Stomach (tissue), 19 donors: ENCODE measurements at places on chromosomes 1 and 21. TPM values are rescaled to one million over a fixed set of nuclear protein-coding genes. Genes with fewer than 3 reads are reported as not detected.

- no peak for DNase-seq
- H3K27ac ChIP-seq, result no peak overlapping the region
- no peaks in the 10 kb centered on the region for H3K4me1 ChIP-seq
- H3K36me3 ChIP-seq, result peaks cover 45% of the 10 kb centered on the region
- H3K4me3 ChIP-seq, result no peak overlapping the region
Measured at GRCh38 chr1:77926561-77927357, 38.3 kb downstream of the NEXN start.

DNA sequence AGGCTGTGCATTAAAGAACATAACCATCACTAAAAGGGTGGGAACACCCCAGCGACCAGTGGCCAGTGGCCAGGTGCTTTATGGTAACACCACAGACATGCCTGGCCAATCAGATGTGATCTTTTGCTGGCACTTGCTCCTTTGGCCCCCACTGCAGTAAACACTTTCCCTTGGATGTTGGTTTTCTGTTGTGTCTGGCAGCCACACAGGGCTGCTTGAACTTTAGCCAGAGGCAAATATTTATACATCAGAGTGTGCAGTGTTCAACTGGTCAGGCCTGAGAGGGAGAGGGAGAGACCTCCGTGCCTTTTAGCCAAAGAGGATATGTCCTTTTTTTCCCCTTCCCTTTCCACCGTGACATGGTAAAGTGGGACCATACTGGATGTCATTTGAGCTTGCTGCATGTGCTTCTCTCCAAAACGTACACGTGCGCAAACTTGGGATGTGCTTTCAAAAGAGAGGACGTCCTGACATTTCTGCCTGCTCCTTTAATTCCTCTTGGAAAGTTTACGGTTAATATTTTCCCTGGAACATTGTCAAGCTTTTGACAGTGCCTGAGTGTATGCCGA, 101.2 kb downstream of the NFIA start:
- H3K4me1 ChIP-seq, result peaks cover 83% of the 10 kb centered on the region
- DNase-seq, result peak; percentile 81
- peak overlapping the region; percentile 86 for H3K27ac ChIP-seq

DNA sequence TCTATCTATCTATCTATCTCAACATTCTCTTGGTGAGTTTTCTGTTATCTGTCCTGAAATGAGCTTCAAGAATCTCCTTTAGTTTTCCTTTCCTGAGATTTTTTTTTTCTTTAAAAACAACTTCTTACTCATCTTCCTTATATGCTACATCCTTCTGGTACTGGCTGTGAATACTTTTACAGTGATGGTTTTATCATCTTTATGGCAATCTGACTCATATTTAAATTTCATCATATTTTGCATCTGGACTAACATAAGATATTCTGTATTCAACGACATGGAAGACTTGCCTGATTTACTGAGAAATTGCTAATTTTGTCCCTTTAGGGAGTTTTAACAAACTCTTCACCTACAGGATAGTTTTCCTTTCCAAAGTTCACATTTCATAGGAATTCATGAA, 33.0 kb downstream of the PDE4B start:
- H3K4me1 ChIP-seq, result no peaks in the 10 kb centered on the region
- H3K4me3 ChIP-seq, result no peak overlapping the region
- H3K27ac ChIP-seq, result no peak overlapping the region
- H3K36me3 ChIP-seq, result no peaks in the 10 kb centered on the region
- DNase-seq, result no peak

GRCh38 chr1:96306809-96307560, 414.6 kb upstream of the PTBP2 start:
- no peak overlapping the region for H3K27ac ChIP-seq
- no peak for DNase-seq
- no peaks in the 10 kb centered on the region for H3K36me3 ChIP-seq
- no peaks in the 10 kb centered on the region for H3K27me3 ChIP-seq
- H3K4me3 ChIP-seq, result no peak overlapping the region

- DNase-seq, result no peak
- no peak overlapping the region for H3K27ac ChIP-seq
- H3K27me3 ChIP-seq, result no peaks in the 10 kb centered on the region
- H3K36me3 ChIP-seq, result no peaks in the 10 kb centered on the region
Measured at GRCh38 chr1:145778146-145778540, 45.8 kb downstream of the RNF115 start.

DNA sequence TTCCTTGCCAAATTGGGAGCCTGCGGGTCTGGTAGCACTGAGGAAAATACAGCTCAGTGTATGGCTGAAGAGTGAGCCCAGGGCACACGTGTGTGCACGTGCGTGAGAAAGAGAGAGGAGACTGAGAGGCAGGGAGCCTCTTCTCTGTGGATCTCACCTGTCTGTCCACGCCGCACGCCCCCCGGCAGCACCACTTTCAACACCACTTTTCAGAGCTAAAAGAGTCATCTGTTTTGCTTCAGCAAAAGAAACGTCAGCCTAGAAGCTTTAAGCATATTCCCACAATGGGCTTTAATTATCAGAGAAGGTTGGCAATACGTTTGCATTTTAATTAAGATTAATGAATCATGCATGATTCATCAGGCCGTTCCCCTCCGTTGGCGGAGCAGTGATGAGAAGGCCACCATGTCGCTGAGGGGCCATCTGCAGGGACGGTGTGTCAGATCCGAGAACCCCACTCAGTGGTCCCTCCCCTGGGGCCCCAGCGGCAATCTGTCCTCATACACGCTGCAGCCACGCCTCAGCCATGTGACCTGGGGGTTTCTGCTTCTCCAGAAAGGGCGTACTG, 56.8 kb downstream of the SIK1 start:
- H3K27ac ChIP-seq, result no peak overlapping the region
- no peaks in the 10 kb centered on the region for H3K27me3 ChIP-seq
- no peaks in the 10 kb centered on the region for H3K4me1 ChIP-seq
- no peak for DNase-seq
- H3K4me3 ChIP-seq, result no peak overlapping the region

GRCh38 chr1:4851385-4852065, 197.1 kb downstream of the AJAP1 start:
- no peaks in the 10 kb centered on the region for H3K36me3 ChIP-seq
- DNase-seq, result no peak
- H3K4me3 ChIP-seq, result no peak overlapping the region
- H3K4me1 ChIP-seq, result no peaks in the 10 kb centered on the region
- no peak overlapping the region for H3K27ac ChIP-seq

DNA sequence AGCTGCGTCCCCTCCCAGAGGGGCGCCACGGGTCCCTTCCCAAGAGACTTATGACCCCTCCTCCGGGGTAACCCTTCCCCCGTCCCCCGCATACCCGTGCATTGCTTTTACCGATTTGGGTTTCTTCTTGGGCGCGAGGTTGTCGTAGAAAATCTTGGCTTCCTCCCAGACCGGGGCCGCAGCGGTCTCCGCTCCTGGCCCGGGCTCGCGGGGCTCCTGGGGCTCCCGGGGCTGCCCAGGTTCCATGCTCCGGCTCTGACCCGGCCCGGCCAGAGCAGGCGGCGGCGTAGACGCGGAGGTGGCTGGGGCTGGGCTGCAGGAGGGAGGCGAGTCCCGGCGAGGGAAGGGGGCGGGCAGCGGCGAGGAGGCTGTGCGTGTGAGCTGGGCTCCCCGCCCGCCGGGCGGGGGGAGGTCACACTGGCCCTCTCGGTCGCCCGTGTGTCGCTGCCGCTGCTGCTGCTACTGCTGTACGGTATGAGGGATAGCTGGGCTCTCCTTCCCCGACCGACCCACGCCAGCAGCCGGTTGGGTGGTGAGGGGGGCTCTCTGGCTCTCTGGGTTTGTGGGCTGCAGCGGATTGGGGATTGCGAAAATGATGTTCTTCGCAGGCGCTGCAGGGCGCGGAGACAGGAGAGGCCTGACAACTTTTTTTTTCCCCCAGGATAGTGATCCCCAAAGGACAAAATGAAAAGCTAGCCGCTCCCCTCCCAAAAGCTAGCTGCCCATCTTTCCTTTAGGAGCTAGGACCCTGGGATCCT, at the start of gene NT5C1A:
Gene NT5C1A (minus strand): TSS at position 315 of the 758 bp plus-strand sequence. CDS start 69 bp downstream, at position 246.
- H3K36me3 ChIP-seq, result no peaks in the 10 kb centered on the region
- peak within 1 kb of the TSS; percentile 45 for H3K4me3 ChIP-seq
- H3K27ac ChIP-seq, result no peak within 1 kb of the TSS
- H3K27me3 ChIP-seq, result peaks cover 20% of the 10 kb centered on the region
- peaks cover 20% of the 10 kb centered on the region for H3K4me1 ChIP-seq

GRCh38 chr21:38813547-38813946, 7.8 kb downstream of the ETS2 start:
- no peaks in the 10 kb centered on the region for H3K27me3 ChIP-seq
- peaks cover 54% of the 10 kb centered on the region for H3K4me1 ChIP-seq
- peaks cover 93% of the 10 kb centered on the region for H3K36me3 ChIP-seq
- H3K27ac ChIP-seq, result no peak overlapping the region
- DNase-seq, result no peak

DNA sequence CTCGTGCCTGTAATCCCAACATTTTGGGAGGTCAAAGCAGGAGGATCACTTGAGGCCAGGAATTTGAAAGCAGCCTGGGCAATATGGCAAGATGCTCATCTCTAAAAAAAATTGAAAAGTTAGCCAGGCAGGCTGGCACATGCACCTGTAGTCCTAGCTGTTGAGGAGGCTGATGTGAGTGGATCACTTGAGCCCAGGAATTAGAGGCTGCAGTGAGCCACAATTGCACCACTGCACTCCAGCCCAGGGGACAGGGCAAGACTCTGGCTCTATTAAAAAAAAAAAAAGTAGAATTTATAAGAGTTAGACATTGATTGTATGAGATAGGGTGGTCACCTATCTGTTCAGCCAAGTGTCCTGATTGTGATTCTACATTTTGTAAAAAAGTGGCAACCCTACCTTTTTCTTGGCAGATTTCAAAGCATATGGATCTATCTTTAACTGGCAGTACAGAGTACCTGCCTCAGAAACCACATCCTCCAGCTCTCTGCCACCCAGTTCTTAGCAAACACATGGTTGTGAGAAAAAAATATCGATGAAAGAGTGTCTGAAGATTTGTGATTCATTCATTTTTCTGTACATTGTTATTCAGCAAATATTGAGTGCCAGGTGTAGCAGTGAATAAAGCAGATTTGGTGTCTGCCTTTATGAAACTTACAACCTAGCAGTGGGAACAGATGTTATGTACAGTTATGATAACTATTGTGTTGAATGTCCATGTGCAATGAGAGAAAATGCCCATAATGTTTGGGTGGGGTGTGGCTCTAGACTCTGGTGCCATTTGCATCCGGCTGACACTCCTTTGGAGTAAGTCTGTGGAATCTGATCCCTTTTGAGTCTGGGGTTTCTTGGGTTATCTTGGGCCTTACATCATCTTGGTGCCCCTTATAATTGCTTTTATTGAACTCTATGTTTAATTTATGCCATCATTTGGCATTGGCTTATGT, 82.5 kb downstream of the ST3GAL3 start:
- H3K27me3 ChIP-seq, result no peaks in the 10 kb centered on the region
- H3K27ac ChIP-seq, result no peak overlapping the region
- peaks cover 8% of the 10 kb centered on the region for H3K36me3 ChIP-seq
- peaks cover 15% of the 10 kb centered on the region for H3K4me1 ChIP-seq
- no peak overlapping the region for H3K4me3 ChIP-seq

- H3K4me3 ChIP-seq, result no peak overlapping the region
- no peak overlapping the region for H3K27ac ChIP-seq
- H3K27me3 ChIP-seq, result no peaks in the 10 kb centered on the region
- H3K36me3 ChIP-seq, result no peaks in the 10 kb centered on the region
Measured at GRCh38 chr1:112817555-112818373, 102.6 kb upstream of the PPM1J start.

GRCh38 chr21:32181457-32181856, 97.4 kb downstream of the MIS18A start:
- no peaks in the 10 kb centered on the region for H3K27me3 ChIP-seq
- no peaks in the 10 kb centered on the region for H3K4me1 ChIP-seq
- no peak overlapping the region for H3K4me3 ChIP-seq
- no peaks in the 10 kb centered on the region for H3K36me3 ChIP-seq
- peak; percentile 6 for DNase-seq

DNA sequence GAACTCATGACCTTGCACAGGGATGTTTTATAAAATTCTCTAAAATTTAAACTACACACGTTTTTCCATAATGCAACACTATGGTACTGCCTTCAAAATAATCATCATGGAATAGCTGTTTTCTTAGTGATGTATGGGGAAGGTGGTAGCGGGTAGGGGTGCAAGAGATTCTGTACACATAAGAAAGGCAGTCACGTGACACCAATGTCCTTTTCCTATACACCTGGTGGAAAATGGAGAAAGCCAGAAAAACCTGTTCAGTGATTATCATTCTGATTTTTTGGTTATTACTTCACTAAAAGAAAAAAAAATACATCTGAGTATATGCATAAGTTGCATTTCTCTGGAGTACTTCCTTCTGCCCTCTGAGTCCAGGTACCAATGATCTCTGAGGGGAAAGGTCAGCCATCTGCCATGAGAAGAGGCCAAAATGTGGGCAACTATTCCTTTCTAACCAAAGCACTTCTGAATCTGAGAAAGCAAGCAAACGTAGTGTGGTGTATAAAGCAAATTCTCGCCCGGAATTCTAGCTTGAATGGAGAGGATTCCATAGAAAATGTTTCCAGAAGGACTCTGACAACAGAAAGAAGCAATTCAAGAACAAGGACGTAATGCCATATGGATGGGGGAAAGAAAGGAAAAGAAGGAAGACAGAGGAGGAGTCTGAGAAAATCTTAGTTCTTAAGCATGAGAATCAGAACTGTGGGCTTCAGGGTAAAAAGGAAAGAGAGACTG, 137.3 kb downstream of the RERE start:
- no peaks in the 10 kb centered on the region for H3K27me3 ChIP-seq
- H3K27ac ChIP-seq, result peak overlapping the region; percentile 76
- peak overlapping the region; percentile 23 for H3K4me3 ChIP-seq
- no peaks in the 10 kb centered on the region for H3K36me3 ChIP-seq
- peaks cover 19% of the 10 kb centered on the region for H3K4me1 ChIP-seq

Gene PBX1
- total RNA-seq, result 89.3 TPM

Gene DHDDS
- 63.6 TPM for total RNA-seq

Gene MNDA
- total RNA-seq, result 11.1 TPM

Gene AMY2B
- total RNA-seq, result 10.0 TPM

Gene OR2T2
- not detected for total RNA-seq

Gene PIK3R3
- total RNA-seq, result 15.2 TPM

Gene RAD54L
- total RNA-seq, result 0.45 TPM
